NCI-H1105 (cell line): ENCODE measurements at places on chromosomes 3 and 15.

GRCh38 chr3:126634803-126635202, 20.1 kb downstream of the TXNRD3 start:
- no peak for DNase-seq

GRCh38 chr3:133924041-133924440, 28.4 kb upstream of the RAB6B start:
- DNase-seq: no peak

- no peak for DNase-seq
Measured at GRCh38 chr15:51516291-51516690, 106.3 kb downstream of the DMXL2 start.

- no peak for DNase-seq
Measured at GRCh38 chr15:41968701-41969100, 3.7 kb downstream of the EHD4 start.

DNA sequence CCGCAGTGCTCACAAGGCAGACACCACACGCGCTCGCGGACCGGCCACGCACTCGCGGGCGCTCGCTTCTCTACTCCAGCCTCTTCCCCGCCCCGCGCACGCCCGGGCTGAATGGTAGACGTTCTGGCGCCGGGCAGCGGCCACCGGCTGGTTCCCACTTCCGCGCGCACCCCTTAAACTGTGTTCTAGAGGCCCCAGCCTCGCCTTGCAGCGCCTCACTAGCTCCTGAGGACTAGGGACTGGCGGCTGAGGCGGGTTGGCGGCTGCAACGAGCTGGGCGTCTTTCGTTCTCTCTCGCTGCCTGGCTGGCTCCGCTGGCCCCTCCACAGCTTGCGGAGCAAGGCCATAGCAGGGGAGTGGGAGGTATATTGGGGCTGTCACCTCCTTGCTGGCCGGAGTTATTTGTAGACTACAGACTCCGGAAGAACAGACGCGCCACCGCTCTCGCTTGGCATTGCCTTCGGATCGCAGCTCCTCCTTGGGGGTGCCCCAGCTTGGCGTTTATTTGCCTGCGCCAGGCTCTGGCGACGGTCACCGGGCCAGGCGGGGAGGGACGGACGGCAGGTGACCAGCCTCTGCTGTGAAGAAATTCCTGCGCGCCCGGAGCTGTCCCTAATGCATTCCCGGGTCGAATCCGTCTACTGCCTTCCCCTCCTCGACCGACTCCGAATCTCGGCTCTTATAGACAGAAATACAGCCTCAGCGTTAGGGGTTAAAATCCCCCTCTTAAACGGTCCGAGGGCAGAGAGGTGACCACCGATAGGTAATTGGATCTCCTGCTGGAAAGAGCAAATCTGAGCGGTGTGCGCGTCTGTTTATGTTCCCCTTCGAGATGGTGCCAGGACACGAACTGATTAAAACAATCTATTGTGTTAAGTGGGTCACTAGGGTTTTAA, 1.3 kb downstream of the GREM1 start:
- DNase-seq: no peak

GRCh38 chr15:39896101-39896500, 24.0 kb downstream of the GPR176 start:
- DNase-seq: no peak

GRCh38 chr15:25246641-25247406, 192.0 kb downstream of the UBE3A start:
- no peak for DNase-seq

- DNase-seq: no peak
Measured at GRCh38 chr3:152322756-152323155, 54.0 kb downstream of the MBNL1 start.

GRCh38 chr15:48858401-48858800, 19.5 kb upstream of the EID1 start:
- no peak for DNase-seq

DNA sequence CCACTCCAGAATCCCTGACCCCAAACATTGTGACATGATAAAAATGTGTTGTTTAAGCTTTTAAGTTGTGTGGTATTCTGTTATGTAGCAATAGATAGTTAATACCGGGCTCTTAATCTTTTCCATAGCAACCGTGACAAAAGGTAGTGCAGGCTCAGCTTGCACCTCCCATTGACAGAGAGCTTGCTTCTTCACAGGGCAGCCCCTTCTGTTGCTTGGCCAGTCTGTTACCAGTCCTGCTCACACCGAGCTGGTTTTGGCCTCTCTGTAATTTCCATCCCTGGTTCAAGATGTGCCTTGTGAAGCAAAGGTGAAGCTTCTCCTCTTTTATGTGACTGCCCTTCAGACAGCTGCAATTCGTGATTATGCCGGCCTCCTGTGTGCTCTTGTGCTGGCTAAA, 86.9 kb downstream of the CRYGS start:
- DNase-seq: no peak

DNA sequence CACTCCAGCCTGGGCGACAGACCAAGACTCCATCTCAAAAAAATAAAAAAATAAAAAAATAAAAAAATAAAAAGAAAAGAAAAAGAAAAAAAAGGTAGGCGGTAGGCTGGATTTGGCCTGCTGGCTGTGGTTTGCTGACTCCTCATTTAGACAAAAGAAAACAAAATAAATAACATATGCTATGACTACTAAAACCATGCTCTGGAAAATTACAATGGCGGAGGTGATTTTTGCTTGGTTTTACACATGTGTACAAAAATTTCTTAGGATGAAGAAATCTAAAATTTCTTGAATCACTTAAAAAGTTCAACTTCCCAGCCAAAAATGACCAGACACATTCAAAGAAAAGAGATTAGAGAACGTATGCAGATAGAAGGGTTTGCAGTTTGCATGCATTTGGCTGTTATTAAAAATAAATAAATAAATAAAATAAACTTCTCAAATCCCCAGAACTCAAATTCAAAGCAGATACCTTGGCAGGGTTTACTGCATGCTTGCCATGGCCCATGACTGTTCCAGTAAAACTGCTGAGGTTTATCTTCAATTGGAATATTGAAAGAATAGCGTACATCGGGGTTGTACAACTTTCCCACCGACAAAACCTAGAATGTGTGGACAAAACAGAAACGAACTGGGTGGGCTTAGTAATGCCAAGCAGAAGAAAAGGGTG, 65.9 kb downstream of the ADAMTS9 start:
- no peak for DNase-seq

GRCh38 chr15:52208306-52208946, 17.2 kb upstream of the GNB5 start:
- DNase-seq: no peak

DNA sequence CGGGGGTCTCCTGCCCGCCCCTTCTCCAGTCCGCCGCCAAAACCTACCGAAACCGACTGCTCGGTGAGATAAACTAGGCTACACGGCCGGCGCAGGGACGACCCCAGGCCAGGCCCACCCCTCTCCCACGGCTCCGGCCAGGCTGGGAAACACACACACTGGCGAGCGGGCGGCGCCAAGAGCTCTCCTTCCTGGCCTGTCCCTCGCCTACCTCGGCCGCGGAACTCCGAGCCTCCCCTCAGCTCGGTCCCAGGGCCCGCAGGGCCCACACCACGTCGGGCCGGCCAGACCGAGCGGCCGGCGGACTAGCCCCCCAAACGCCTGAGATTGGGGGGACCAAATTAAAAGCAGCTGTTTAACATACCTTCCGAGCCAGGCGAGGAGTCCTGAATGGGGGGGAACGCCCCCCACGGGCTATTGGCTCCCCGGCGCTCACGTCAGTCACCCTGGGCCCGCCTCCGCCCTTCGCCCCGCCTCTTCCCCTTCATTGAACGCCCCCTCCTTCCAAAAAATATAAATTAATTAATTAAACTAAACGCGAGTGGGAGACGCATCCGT, 4.0 kb upstream of the SIN3A start:
- peak; percentile 46 for DNase-seq

GRCh38 chr3:119990888-119991287, 103.4 kb downstream of the GSK3B start:
- no peak for DNase-seq

GRCh38 chr3:87436781-87437543, 160.6 kb upstream of the POU1F1 start:
- DNase-seq: no peak

DNA sequence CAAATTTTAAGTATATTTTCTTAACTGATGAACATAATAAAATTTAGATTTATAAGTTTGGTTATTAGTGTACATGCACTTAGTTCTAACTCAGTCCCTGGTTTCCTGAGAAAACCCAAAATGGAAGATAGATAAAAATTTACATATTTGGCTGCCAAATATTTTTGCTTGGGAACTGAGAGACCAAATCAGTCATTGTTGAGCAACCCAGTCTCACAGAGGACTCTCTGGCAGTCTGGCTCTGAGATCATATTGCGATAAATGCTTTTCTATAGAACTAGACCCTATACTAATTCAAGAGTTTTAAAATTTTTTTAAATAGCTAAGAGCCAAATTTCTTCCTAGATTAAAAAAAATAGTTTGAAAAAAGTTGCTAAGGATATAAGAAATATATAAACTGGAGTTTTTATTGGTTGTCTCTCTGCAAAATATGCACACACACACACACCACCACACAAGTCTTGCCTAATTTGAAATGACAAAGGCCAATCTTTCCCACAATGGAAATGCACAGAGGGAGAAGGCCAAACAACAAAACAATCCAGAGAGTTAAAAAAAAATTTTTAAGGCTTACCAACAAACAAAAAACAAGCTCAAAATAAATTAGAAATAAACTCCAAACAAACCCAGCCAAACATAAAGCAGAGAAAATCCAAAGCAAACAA, 259.5 kb downstream of the MECOM start:
- no peak for DNase-seq

GRCh38 chr3:114941626-114942309, 205.3 kb downstream of the ZBTB20 start:
- DNase-seq: no peak

- no peak for DNase-seq
Measured at GRCh38 chr3:5001135-5001534, 21.9 kb downstream of the BHLHE40 start.

- DNase-seq: no peak
Measured at GRCh38 chr15:83973816-83974215, 261.8 kb upstream of the GOLGA6L4 start.

DNA sequence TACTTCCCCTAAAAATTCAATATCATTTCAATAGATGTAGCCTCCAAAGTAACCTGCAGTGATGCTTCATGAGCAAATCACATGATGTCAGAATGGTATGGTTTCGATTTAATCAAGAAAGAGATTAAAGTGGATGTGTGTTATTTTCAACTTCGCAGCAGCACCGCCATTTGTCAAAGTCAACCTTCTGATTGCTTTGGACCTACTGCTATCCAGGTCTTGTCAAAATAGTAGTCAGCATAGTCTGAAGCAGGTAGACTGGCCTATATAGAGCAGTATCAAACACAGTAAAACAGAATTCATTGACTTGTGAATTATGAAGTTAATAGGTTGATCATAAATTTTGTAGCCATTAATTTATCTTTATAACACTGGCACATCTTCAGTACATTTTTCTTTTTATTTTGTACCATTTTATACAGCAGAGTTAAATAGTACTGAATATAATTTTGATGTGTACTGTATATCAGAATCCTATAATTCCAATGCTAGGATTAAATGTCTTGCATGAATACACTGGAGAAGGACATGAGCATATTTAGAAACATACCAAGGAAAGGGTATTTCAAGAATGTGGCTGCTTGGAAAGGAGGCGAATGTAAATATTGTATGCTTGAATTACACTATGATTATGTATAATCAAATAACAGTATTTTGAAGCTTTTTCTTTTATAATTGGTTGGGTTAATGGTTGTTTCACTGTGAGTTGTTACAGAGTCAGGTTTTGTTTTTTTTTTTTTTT, 79.6 kb downstream of the CDIN1 start:
- DNase-seq: peak; percentile 8

DNA sequence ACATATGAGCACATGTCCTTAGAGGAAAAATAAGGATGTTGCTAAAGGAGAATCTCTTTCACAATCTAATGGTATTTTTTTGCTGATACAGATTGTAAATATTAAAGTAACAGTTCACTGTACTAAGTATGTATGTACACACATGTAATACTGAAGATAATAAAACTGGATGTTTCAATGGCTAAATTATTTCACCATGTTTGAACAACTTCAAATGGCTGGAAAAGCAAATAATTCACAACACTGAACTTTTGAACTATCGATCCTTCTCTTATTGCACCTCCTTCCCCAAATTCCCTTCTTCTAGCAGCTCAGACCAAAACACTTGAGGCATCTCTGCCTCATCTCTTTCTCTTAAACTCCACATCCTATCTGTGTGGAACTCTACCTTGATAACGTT, 149.5 kb downstream of the EPHA3 start:
- DNase-seq: no peak

DNA sequence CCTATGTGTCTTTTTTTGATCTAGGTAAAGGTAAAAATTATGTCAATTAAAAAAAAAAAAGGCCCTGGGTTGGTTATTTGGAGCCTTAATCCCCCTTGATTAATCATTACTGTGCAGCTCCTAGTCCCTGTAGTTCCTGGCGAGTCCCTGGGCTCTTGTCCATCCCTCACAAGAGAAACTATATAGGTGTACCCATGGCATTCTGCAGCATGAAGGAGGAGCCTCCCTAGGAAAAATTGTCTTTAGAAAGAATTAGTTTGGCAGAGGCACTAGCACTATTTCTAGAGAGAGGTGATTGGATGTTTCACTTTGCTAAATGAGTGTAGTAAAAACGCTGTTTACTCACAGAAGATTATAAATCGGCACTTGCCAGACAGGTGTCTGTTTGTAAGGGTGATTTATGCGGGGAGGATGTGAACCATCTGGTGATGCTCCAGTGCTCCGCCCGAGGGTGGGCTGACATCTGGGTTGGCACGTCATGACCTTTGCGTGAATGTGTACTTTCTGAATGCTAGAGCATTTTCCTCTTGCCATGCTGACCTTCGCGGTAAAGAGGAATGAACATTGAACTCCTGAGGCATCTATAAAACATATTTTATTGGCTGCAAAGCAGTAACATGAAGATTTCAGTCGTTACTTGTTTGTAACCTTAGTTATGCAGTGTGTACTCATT, 12.6 kb downstream of the PLCL2 start:
- DNase-seq: no peak

GRCh38 chr3:62558549-62559112, 185.3 kb upstream of the FEZF2 start:
- no peak for DNase-seq

DNA sequence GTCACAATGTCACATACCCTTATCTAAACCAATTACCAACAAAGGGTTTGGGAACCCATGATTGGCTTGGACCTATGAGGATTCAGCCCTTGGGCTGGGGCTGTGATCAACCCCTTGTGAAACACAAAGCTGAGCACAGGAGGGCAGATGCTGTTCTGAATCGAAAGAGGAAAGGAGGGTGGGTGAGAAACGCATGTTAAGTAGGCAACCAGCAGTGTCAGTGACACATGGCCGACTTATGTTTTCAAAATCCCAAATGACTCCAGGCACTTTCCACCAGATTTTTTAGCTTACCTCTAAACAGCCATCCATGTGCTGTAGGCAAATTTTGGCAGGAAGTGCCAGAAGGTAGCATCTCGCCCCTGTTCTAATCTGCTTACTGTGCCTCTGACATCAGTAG, 34.1 kb upstream of the KLHL25 start:
- DNase-seq: no peak

GRCh38 chr15:34355241-34355640, 11.8 kb downstream of the LPCAT4 start:
- DNase-seq: no peak

- DNase-seq: no peak
Measured at GRCh38 chr15:40456299-40456712, 14.5 kb upstream of the CHST14 start.
